Lung microvascular endothelial cell (primary cell): ENCODE measurements at places on chromosomes 6 and 20.

DNA sequence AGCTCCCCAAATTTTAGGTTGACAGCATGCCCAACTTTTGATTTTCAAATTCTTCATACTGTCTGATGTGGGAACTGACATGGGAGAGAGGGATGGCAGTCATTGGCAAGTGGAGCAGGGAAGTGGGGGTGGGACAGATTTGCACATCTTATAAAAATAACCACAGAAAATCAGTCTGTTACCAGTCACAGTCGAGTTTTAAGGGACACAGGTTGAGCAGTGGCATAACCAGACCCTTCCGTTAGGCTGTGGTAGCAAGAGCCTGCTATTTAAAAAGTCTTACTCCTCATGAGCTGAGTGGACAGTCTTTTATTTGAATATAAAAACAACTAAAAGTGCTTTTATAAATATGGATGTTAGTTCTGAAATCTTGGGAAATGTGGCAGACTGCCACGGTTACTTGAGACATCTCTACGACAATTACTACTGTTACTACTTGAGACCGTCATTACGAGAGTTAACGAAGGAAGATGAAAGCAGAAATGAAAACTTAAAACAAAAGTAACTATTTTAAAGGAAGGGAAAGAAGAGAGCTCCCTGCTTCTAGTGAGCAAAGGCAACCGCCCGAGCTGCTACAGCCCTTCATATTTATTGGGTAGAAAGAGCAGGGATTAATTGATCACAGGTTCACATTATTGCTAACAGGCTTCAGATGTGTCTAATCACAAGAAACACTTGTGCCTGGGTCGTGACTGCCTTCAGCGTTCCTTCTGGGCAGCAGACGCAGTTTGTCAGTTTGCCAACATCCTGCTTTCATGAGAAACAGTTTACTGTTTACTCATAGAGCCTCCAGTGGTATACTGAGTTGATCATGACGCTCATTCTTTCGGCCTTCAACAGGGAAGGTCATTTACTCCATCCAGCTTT, 71.3 kb downstream of the EFHC1 start:
- no peak for DNase-seq

GRCh38 chr6:124446961-124447360, 515.3 kb upstream of the RNF217 start:
- DNase-seq, result no peak

DNA sequence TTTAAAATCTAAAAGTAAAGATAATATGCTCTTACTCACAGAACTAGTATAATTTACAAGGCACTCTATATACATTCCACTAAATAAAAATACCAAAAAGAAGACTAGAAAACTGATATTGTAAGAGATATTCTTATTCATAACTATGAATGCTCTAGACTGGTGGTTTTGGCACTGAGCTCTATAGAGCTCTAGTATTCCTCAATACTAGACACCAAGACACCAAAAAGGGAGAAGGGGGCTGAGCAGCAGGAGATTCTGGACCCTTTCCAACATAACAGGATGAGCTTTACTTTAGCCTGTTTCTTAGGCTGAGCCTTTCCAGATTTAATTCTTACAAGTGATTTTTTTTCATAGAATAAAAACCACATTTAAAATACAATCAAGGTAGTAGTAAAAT, 173.6 kb downstream of the COL21A1 start:
- DNase-seq, result no peak

- peak; percentile 68 for DNase-seq
Measured at GRCh38 chr6:143821359-143821758, 21.8 kb upstream of the LTV1 start.

GRCh38 chr6:117451671-117452070, 25.9 kb upstream of the ROS1 start:
- DNase-seq, result no peak

DNA sequence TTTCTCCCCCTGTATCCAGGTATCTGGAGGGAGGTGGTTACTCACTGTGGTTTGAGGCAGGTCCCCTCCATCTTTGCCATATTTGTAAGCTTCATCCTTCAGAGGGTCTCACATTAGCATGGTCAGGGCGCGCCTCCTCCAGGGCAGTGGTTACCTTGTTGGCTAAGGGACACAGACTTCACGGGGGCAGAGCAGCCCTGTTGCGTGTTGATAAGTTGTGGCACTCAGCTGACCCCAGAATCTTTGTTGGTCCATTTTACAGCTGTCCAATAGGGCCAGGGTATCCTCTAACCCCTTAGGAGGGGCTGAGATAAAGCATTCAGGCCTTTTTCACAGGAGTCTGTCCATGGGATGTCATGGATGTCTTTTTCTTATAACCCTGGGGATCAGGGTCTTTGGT, 89.5 kb upstream of the RNF24 start:
- no peak for DNase-seq

GRCh38 chr6:39085129-39085797, 29.7 kb downstream of the SAYSD1 start:
- no peak for DNase-seq

- no peak for DNase-seq
Measured at GRCh38 chr6:53466257-53466656, 78.6 kb downstream of the GCLC start.

- DNase-seq, result peak; percentile 14
Measured at GRCh38 chr6:158414851-158415262, 102.6 kb downstream of the TULP4 start.

DNA sequence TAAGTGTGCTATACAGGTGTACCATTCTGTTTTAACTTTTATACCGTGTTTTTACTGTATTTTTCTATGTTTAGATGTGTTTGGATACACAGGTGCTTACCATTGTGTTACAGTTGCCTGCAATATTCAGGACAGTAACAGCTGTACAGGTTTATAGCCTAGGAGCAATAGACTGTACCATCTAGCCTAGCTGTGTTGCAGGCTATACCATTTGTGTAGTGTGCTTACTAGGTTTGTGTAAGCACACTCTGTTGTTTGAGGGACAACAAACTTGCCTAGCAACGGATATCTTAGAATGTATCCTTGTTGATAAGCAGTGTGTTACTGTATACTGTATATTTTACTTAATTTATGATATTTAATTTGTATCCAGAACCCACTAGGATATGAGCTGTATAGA, 35.2 kb downstream of the ADGB start:
- no peak for DNase-seq

GRCh38 chr6:147071776-147072175, 132.4 kb upstream of the STXBP5 start:
- no peak for DNase-seq

- no peak for DNase-seq
Measured at GRCh38 chr6:127637830-127638409, 60.9 kb downstream of the C6orf58 start.

DNA sequence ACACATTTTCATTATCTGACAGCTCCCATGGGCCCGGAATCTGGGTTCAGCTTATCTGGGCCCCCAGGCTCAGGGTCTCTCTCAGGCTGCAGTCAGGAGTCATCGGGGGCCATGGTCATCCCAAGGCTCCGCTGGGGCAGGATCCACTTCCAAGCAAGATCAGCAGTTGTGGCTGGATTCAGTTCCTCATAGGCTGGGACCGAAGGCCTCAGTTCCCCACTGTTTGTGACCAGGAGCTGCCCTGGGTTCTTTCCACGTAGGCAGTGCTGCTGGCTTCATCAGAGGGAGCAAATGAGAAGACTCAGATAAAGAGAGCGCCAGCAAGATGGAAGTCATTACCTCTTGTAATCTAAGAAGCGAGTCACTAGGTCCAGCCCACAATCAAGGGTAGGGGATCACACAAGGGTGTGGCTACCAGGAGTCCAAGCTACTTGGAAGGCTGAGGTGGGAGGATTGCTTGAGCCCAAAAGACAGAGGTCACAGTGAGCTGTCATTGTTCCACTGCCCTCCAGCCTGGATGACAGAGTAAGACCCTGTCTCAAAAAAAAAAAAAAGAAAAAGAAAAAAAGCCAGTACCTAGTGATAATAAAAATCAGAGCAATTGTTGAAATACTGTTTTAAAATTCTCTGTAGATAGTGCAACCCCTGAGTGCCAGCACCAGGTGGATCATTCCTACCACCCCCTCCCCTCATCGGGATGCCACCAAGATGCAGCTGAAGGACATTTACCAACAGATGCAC, 162.7 kb downstream of the NFATC2 start:
- DNase-seq, result no peak

DNA sequence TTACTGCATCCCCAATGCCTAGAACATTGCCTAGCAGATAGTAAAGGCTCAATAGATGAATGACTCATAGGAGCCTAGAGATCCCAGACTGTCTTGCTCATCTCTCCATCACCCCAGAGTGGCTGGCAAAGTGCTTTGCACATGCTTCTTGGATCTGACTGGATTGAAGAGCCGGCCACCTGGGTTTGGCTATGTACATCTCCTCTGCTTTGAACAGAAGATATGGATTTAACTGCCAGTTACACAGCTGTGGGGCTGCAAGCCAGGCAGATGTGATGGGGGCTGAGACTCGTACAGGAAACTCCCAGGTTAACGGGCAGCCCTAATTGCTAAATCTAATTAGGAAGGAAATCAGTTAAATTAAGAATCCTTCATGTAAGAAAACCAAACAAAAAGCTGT, 28.6 kb downstream of the MYLIP start:
- no peak for DNase-seq

GRCh38 chr6:11404838-11405237, 132.7 kb upstream of the TMEM170B start:
- DNase-seq, result no peak

- peak; percentile 56 for DNase-seq
Measured at GRCh38 chr20:2109425-2110210, 8.0 kb downstream of the STK35 start.
